ENCODE measurements at places on chromosomes 3 and 15. TPM values are rescaled to one million over a fixed set of nuclear protein-coding genes. Genes with fewer than 3 reads are reported as not detected.

POMGNT2 gene
- total RNA-seq: 18.4 TPM

DNA sequence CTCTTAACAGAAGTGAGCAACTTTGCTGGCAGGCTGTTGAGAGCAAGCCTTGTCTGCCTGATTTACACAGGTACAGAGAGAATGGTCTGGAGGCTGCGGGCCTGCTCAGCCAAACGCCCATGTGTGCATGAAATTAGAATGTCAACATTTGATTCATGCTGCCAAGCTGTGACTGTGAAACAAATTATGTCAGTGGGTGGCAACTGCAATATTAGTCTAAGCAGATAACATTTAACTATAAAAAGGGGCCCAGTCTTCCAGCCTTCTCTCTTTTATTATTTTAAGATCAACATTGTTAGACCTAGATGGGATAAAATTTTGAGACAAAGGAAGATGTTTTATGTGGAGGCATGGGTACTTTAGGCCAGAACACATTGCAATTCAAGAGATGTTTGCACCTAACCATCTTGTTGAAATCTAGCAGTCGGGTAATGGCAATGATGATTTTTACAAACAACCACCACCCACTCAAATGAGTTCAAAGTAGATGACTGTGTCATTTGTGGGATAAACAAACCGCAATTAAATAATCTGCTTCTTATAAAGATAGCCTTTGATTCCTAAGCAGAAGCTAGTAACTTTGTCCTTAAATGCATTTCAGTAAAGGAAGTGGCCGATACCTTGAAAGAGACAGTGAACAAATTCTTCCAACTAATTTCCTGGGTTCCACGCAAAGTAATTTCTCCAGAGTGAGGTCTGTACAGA, 70.2 kb downstream of the FOXB1 start:
- DNase-seq: no peak

DNA sequence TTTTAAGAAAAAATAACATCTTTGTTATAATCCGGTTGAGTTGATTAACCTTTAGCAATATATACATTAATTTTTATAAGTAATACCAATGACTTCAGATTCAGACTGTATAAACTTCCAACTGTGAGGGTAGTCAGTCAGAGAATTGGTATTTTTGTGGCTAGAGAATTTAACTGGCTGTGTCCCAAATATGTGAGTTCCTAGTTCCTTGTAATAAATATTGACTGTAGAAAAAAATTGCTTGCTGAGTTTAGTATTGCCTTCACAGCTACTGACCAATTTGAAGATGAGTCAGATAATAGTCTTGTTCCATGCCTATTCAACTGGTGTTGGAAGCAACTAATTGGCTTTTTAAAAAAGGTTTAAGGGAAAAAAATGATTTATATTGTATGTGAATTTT, 210.8 kb downstream of the GAP43 start:
- no peak for DNase-seq

GRCh38 chr3:16741103-16741758, 136.0 kb upstream of the DAZL start:
- DNase-seq: no peak

GRCh38 chr3:161266731-161267150, 45.6 kb downstream of the NMD3 start:
- DNase-seq: no peak

DNA sequence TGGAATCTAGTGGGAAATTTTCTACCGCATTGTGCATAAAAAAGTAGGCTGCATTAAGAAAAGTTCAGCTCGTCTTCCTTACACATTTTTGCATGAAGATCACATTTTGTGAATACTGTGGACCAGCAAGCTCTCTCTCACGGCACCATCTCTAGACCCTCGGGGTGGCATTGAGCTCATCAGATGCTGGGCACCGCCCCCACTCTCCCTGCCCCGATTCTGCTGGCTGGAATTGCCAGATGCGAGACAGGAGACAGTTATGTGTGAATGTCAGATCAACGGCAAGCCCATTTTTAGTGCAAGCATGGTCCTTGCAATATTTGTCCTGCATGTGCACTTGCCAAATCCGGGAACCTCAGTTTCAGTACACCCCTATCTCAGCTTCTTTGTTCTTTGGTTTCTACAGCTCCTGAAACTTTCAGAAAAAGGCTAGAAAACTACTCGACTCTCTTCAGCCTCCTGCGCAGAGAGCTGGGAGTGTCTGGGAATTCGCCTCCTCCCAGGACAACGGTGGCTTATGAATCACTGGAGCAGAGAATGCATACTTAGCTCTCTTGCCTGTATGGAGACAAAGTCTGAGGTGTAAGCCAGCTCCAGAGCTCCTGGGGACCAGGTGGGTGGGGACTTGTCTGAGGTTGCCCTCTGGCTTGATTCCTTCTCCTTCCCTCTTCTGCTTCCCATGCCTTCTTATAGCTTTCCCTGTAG, 285.2 kb upstream of the ATP10A start:
- no peak for DNase-seq

- DNase-seq: peak; percentile 66
Observed at GRCh38 chr3:149657321-149657925, 402 bp downstream of the WWTR1 start.

Measured in breast epithelium (tissue), 4 donors.